ENCODE measurements at places on chromosomes 5 and 9. TPM values are rescaled to one million over a fixed set of nuclear protein-coding genes. Genes with fewer than 3 reads are reported as not detected.

DNA sequence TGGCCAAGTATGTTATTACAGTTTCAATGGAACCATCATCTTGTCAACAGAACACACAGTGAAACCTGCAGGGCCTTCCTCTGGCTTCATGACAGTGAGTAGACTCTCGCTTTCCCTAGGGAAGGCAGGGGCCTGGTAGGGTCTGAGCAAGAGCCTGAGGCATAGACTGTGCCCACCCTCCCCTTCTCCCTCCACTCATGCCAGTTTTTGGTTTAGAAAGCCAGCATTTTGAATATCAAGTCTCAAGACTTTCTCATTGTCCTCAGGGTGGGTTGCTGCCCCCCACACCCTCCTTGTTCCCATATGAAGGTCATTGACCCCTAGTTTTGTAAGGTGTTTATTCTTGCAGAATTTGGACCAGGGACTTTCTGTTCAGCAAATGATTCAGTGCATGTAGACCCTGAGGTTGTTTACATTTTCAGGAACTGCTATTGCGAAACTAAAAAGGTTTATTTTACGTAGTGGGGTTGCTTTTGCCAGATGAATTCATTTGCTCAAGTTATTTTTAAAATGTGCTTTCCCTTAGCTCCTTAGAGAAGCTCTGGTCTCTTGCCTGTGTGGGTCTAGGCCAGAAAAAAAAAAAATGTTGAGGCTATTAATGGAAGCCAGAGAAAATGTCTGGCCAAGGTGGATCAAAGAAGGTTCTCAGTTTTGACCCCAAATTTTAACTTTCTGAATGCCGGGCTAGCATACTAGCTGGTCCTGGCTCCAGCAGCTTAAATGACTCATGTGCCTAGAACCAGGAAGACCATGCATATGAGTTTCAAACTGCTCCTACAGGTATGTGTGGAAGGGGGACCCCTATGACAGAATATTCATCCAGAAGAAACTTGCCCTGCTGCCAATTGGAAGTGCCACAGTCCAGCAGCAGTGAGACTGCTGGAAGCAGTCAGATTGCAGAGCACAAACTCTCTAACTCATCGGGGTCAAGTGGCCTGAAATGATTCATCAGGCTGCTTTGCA is 10.1 kb upstream of the MOB3B start:
- DNase-seq: no peak

- no peak for DNase-seq
Measured at GRCh38 chr9:134136118-134136995, 475 bp downstream of the WDR5 start.

- no peak for DNase-seq
Measured at GRCh38 chr9:121353241-121354061, 16.6 kb downstream of the STOM start.

DNA sequence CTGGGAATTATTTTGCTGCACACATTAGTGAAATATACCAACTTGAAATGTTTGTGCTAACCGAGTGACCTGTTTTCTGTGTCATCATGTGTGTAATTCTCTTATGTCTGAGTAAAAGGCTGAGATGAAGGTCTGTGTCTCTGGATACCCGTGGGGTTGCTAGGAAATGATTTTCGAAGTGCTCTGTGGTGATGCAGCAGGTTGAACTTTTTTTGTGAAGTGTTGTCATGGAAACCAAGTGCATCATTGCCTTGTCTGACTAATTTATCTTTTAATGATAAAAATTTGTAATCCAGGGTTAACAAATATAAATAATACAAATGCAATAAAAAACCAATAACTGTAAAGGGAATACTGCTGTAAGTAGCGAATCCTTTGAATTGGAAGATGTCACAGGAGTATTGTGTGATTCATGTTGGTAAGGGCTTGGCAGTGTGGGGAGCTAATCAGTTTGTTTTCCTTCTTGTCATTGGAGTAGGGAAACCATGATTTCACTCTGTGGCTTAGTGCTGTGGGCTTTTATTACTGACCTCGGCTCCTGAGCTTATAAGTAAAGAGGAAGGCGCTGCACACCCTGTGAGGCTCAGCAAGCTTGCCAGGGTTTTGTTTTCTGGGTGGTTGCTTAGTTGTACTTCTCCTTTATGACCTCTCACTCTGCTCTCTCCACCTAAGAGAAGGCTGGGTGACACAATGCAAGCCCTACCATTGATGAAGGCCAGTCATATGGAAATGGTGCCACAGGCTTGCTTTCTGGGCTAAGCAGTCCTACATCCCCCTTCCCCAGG is 22.3 kb downstream of the PDE8B start:
- no peak for DNase-seq

DNA sequence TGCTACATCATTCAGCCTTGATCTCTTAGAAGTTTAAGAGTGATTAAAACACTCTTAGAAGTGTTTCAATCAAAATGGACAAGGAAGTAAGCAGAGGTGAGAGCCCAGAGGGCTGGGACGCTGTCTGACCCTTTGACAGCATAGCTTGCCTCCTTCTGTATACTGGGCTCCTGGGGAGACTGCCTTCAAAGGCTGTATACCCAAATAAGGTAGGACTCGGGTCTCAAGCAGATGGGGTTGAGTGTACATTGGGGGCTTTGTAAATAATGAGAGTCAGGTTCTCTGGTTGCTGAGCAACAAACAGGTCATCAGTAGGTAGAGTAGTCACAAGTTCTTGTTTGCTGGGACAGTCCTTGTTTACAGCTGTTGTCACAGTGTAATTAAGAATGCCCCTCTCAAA is 97.1 kb downstream of the PJA2 start:
- DNase-seq: no peak

DNA sequence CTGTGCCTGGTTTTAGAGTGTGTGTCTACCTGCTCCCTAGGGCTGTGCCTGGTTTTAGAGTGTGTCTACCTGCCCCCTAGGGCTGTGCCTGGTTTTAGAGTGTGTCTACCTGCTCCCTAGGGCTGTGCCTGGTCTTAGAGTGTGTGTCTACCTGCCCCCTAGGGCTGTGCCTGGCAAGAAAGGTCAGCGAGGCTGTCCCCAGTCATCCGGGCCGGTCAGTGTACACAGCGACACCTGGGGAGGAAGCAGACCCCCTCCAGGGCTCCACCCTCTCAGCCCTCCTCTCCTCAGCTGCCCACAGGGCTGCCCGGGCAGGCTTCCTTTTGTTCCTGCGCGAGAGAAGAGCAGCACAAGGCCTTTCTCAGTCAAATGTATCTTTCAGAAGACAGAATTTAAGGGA is 4.1 kb downstream of the NRARP start:
- DNase-seq: no peak

- peak; percentile 85 for DNase-seq
Measured at GRCh38 chr5:1208743-1209488, 7.5 kb downstream of the SLC6A19 start.

DNA sequence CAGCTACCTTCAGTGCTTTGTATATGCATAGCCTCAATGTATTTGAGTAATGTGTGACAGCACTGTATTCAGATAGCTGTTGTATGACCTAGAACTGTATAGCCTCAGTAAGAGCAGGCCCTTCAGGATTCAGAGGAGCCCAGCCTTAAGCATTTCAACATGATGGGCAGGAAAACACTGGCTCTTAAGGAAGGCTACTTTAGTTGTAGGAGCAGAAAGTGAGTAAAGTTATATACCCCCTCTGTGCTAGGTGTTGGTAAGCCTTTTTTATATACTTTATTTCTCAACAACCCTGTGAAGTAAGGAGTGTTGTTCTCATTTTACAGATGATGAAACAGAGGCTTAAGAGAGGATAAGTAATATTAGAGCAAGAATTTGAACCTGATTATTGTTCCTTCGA is 1.5 kb upstream of the GPR21 start:
- DNase-seq: no peak

- DNase-seq: peak; percentile 40
Measured at GRCh38 chr5:17132444-17133083, 84.9 kb upstream of the BASP1 start.

DNA sequence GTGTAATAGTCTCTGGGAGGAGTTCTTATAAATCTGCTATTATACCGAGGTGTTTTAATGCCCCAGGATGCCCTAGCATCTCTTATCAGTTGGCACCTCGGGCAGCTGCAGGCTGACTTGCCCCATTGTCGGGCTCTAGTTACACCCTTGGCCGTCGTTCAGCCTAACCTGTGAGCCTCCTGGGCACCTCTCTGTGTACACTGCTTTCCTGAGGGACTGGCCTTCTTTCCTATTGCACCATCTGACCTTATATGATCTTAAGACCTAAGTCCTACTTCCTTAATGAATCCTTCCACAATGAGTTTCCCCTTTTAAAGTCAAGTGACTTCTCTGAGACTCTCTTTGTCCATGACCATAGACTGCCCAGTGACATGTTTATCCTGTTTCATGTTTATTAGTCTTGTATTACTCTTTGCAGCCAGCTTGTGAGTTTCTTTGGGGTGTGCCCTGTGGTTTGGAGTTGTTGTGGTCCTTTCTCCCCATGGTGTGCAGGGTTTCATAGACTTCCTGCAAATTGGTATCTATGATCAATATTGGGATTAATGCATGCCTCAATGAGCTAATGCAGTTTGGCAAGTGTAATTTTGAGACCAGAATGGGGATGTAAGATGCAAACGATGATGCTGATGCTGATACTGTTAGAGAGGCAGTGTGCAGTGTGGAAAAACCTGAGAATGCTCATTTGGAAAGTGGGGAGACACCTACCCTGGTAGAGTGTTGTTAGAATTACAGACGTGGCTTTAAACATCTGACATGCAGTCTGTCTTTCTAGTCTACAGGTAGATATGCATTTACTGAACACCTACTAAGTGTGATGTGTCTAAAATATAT is 4.9 kb downstream of the DAPK1 start:
- no peak for DNase-seq

- no peak for DNase-seq
Measured at GRCh38 chr5:137842296-137842695, 25.4 kb upstream of the MYOT start.

DNA sequence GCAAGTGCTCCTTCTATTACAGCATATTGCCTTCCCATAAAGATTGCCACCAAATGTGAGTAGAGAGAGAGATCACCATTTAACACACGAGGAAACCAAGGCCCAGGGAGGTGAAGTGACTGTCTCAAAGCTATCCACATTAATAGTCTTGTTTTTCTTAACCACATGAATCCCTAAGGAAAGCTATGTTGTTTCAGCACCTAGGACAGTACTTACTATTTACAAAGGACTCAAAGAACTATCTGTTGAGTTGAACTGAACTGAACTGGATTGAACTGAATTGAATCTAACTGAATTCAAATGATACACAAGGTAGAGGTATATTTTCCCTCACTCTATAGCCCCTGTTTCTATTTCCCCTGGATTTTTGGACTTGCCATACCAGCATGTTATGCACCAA is 430.4 kb downstream of the CAAP1 start:
- DNase-seq: peak; percentile 16

DNA sequence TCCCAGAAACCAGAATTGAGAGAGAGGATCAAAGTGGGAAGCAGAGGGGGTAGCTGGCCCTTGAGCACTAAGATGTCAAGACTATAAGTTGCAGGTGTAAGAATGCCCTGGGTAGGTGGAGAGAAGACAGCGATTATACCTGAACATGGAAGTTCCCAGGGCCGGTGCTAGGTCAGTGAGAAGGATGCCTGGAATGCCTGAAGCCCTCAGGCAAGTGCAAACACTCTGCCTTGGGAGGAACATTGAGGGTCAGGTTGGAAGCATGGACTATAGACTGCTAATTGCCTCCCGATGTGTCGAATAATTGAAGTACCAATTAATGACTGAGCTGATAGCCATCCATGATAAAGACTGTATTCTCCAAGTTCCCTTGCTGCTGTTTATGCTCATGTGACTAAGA is 185.5 kb downstream of the DMRT2 start:
- DNase-seq: no peak

DNA sequence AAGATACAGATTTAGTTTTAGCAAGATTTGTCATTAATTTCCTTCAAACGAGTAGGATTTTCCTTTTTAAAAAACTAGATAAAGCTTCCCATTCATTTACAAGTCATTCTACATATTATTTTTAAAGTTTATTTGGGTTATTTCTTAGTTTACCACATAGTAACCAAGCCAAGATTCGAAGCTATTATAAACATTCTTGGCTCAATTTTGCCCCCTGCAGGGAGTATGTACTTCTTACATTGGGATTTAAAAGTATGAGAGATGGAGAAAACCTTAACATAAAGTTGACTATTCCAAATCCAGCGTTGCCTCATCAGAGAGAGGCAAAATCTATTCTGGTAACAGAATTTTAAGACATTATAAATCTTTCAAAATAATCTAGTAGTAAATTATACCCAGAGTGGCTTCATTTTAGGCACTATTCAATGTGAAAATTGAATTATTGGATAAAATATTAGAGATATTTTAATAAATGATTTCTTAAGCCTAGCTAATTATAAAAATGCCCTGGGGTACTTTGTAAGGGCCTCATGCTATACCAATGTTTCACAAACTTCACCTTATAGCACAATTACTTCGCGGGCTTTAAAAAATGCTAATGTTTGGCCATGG is 39.1 kb downstream of the FBN2 start:
- peak; percentile 71 for DNase-seq

- DNase-seq: no peak
Measured at GRCh38 chr5:177065491-177065890, 21.2 kb upstream of the FGFR4 start.

DNA sequence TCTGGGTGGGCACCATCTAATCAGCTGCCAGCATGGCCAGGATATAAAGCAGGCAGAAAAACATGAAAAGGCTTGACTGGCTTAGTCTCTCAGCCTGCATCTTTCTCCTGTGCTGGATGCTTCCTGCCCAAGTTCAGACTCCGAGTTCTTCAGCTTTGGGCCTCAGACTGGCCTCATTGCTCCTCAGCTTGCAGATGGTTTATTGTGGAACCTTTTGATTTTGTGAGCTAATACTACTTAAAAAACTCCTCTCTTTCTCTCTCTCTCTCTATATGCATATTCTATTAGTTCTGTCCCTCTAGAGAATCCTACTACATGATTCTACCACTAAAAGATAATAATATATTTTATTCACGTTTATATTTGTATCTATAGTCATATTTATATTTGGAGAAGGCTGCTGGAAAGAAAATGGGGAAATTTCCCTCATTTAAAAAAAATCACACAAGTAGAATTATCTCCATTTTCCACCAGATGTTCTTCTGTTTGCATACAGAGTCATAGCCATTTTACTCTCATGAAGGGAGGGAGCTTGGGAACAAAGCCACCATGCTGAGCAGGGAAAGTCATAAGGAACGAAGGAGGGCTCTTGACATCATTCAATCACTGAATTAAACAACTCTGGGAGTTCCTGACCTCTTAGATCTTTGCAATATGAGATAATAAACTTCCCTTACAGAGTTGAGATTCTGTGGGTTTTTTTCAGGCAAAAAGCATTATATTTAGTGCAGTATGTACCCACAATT is 1137.4 kb upstream of the CDH18 start:
- DNase-seq: no peak

DNA sequence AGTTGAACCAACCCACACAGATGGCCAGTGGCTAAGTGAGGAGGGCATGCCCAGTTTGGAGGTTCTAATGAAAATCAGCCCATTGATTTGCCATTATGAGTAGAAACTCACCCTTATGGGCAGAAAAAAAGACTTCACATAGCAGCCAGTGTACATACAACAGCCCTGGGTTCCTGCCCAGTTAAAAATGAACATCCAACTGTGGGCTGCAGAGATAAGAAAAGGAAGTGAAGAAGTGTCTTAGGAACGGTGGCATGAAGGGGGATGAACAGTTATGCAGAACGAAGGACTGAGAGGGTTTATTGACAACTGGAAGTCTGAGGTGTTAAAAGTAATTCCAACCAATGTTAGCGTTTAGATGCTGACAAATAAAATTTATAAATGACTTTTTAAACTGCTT is 118.4 kb downstream of the MARCHF3 start:
- no peak for DNase-seq

The SHISAL2B gene
- not detected for polyA plus RNA-seq

The ARHGAP26 gene
- 14.5 TPM for polyA plus RNA-seq

The STKLD1 gene
- polyA plus RNA-seq: 3.9 TPM

The GPR151 gene
- polyA plus RNA-seq: not detected

The IRX2 gene
- 22.6 TPM for polyA plus RNA-seq

All from renal pelvis (tissue), 12 donors.